ENCODE measurements at places on chromosomes 16 and 17.
A peak's percentile ranks its signal among the peaks of the same experiment; 100 is the strongest.

- DNase-seq: no peak
Measured at GRCh38 chr17:68733241-68734176, 132.3 kb upstream of the FAM20A start.

GRCh38 chr16:68219725-68220351 is 16.1 kb downstream of the ESRP2 start:
- DNase-seq: no peak

- no peak for DNase-seq
Measured at GRCh38 chr17:19799796-19800195, 51.7 kb upstream of the ALDH3A1 start.

GRCh38 chr16:1458336-1458976 is 14.1 kb upstream of the CCDC154 start:
- DNase-seq: no peak

DNA sequence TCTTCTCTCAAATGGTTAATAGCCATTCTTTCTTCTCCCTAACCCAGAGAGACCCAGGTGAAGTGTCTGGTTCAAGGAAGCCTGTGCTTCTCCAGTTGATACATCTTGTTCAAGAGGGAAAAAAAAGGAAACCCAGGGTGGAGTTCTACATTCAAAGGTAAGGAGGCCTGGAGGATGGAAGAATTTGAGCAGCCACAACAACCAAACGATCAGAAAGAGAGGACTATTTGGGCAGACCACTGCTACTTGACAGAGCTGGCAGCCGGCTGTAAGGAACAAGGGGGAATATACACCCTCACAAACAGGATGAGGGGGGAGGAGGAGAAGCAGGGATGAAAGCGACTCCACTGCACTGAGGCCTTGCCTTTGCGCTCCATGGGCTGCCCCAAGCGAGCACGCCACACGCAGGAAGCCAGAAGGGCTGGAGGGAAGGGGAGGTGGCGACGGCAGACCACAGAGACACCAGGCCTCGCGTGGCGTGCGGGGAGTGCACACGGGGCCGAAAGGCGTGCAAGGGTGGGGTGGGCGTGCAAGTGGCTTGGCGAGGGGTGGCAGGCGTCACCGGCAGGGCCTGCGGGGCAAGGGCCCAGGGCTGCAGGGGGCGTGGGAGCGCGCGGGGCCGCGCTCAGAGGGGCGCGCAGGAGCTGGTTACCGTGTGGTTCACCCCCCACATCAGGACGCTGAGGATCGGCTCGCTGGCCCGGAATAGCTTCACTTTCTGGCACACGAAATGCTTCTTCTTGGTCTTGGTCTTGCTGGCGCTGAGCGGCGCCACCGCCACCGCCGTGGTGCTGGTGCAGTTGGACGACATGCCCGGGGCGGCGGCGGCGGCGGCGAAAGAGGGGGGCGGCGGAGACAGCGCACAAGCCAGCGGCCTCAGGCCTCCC is 499 bp downstream of the PIP4K2B start:
- peak; percentile 3 for DNase-seq

- DNase-seq: no peak
Measured at GRCh38 chr17:40056379-40057015, 2.3 kb upstream of the MED24 start.

- DNase-seq: no peak
Measured at GRCh38 chr17:7932483-7932891, 481 bp downstream of the CNTROB start.

Measured in stimulated activated CD4-positive, alpha-beta T cell treated with anti-CD3 and anti-CD28 coated beads, TNF-alpha, amount 100 ng/mL, for 1 hour (primary cell).